EL (cell line): ENCODE measurements at places on chromosomes 12 and 14.

GRCh38 chr12:46546634-46547273, 174.2 kb upstream of the SLC38A2 start:
- peak; percentile 50 for DNase-seq

- no peak for DNase-seq
Measured at GRCh38 chr14:95200404-95200803, 43.1 kb upstream of the DICER1 start.

DNA sequence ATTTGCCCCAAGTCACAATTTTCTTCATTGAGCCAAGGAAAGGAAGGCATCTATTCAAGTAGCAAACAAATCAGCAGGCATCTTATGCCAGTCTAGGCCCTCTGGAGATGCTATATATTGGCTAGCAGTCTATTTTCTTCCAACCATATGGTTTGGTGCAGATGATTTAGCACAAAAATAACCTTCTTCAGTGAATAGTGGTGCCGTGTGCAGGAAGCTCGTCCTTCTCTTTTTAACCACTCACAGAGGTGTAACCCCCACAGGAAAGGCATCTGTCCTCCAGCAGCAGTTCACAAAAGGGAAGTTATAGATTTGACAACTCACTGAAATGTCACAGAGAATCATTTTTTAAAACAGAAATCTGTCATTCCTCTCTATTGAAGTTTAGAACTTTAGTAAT, 445.7 kb upstream of the SYT1 start:
- no peak for DNase-seq

DNA sequence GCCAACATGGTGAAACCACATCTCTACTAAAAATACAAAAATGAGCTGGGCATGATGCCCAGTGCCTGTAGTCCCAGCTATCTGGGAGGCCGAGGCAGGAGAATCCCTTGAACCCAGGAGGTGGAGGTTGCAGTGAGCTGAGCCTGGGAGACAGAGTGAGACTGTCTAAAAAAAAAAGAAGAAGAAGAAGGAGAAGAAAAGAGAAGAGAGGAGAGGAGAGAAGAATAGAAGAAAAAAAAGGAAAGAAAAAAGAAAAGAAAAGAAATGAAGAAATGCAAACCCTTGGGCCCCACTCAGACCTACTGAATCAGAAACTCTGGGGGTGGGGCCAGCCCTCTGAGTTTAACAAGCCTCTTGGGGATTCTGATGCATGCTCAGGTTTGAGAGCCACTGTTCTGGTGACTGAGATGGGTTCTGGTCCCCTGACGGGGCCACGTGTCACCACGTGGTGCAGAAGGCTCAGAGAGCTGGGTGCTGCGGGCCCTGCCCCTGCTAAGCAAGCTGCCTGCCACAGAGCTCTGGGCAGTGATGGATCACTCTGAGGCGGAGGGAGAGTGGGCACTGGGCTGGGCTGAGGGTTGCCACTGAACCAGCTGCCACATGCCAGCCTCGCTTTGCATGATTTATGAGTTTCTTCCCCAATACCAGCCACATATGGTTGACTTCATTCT, 37.5 kb downstream of the ERH start:
- DNase-seq: no peak

DNA sequence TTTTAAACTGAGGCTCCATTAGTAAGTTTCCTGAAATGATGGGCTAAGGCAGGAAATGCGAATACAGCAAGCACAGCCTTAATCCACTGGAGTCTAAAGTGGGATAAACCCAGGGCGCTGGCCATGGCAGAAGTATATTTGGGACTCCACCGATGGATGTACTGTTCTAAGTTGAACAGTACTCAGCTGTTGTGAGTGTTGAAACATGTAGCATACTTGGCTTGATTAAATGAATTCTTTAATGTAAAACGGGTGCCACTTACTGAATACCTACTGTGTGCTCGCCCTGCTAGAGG, 996 bp downstream of the SSPN start:
- DNase-seq: no peak

DNA sequence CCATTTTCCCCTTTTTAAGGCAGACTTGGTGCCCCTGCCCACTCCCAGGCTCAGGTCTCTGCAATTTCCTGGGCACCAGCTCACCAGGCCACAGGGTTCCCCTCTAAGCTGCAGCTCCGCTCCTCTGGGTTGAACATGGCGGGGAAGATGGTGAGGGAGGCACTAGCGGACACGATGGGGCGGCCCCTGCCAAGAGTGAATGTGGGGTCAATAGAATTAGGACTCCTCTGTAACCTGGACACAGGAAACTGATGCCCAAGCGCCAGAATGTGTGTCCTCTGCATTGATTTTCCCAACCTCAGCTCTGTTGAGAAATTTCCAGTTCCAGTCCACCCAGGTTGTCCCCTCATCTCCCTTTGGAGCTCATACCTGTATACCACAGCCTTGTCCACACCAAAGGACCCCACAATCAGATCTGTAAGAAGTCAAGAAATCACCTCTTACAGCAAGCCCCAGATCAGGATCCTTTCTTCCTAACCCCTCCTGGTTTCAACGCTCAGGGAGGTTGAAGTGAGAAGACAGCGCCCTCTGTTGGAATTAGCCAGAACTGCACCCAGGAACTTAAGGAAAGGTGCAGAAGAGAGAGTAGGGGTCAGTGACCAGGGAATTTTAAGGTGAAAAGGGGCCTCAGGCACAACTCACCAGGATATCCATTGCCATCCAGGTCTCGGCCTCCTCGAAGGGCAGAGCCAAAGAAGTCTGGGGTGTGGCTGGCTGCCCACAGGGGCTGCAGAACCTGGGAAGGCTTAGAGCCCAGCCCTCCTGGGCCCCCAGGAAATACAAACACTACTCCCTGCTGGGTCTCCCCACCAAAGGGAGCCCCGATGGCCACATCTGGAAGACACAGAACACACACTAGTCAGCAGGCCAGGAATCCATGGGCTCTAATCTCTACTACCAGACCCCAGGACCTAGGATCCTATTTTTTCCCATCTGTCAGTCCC, 14.7 kb downstream of the ITGA5 start:
- DNase-seq: peak; percentile 57
